ENCODE measurements at places on chromosomes 16 and 17.
A peak's percentile ranks its signal among the peaks of the same experiment; 100 is the strongest.

GRCh38 chr17:30517786-30518185 lies 40.6 kb downstream of the GOSR1 start:
- DNase-seq, result no peak

DNA sequence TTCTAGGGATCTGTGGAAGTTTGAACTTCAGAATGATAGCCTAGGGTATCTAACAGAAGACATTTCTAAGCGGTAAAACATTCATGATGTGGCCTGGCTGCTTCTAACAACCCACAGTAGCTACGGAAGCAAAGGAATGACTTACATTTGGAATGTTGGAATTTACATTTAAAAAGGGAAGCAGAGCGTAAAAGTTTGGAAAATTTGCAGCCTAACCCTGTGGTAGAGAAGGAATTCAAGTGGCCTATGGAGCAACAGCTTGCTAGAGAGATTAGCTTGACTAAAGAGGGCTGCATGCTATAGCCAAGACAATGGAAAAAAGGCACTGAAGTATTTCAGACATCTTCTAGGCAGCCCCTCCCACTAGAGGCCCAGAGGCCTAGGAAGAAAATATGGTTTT lies 50.1 kb downstream of the HNF1B start:
- no peak for DNase-seq

DNA sequence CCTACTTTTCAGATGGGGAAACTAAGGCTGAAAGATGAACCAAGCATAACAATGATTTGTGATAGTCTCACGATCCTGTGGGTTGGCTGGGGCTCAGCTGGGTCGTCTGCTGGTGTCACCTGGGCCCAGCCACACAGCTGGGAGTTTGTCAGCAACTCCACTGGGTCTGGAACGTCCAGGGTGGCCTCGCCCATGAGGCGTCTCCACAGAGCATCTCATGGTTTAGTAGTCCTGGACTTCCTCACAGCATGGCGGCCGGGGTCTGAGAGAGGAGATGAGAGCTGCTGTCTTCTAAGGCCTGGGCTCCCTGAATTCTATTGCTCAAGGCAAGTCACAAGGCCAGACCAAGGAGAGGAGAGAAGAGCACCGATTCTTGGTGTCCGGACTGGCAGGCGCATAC lies 24.1 kb upstream of the WFDC1 start:
- DNase-seq, result no peak

GRCh38 chr16:89192956-89193575 lies 7.3 kb downstream of the SLC22A31 start:
- no peak for DNase-seq

GRCh38 chr17:8793649-8794048 lies 5.5 kb downstream of the MFSD6L start:
- DNase-seq, result no peak

GRCh38 chr16:18983565-18984434 lies at the start of gene TMC7:
Gene TMC7, plus strand, starts transcription at chr16:18983934. Its CDS starts 130 bp downstream, at chr16:18984064.
- peak; percentile 73 for DNase-seq

DNA sequence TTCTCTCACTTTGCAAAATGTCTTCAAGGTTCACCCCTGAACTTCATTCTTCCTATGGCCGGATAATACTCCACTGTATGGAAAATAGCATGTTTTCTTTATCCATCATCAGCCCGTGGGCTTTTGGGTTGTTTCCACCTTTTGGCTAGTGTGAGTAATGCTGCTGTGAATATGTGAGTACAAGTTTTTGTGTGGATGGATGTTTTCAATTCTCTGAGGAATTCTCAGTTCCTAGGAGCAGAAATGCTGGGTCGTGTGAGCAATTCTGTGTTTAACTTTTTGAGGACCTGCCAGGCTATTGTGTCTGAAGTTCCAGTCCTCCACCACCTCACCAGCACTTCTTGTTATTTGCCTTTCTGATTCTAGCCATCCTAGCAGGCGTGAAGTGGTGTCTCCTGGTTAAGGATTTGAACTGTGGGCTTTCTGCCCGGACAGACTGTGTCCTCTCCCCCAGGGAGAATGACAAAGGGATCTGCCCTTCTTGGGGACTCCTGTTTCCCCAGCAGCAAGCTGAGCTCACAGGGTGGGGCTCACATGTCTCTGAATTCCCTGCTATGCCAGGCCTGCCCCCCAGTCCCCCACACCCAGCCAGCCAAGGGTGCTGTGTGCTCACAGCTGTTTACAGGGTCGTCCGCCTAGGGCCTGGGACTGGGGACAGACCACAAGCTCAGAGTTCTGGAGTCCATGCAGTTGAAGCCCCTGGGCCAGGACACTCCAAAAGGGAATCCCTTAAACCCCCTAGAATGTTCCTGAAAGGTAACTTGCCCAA lies 92.2 kb upstream of the CIBAR2 start:
- no peak for DNase-seq

DNA sequence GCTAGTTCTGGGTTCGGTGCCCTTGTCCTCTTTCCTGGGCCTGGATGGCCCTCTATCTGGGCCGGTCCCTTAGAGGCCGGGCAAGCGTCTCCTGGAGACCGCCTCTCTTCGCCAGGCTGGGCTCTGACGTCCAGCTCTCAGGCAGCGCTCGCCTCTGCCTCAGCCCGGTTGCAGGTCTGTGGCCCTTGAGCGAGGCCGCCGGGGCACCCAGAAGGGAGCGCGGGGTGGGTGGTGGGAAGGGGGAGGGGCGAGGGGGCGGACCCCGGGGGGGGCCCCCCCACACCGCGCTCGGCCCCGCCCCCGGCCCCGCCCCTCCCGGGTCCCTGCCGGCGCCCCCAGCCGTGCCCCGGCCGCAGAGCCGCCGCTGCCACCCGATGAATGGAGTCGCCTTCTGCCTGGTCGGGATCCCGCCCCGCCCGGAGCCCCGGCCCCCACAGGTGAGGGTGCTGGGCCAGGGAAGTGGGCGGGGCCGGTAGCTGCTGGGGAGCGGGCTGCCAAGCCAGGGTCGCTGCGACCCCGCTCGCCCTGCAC lies at the start of gene ARHGAP23:
ARHGAP23 (plus strand) TSS at position 353 of the 531 bp plus-strand sequence; CDS start at position 375, 22 bp downstream.
- peak; percentile 84 for DNase-seq

- DNase-seq, result no peak
Observed at GRCh38 chr16:66798161-66798560, 3.2 kb downstream of the TERB1 start.

- DNase-seq, result no peak
Observed at GRCh38 chr17:80414508-80414802, 512 bp upstream of the ENDOV start.

DNA sequence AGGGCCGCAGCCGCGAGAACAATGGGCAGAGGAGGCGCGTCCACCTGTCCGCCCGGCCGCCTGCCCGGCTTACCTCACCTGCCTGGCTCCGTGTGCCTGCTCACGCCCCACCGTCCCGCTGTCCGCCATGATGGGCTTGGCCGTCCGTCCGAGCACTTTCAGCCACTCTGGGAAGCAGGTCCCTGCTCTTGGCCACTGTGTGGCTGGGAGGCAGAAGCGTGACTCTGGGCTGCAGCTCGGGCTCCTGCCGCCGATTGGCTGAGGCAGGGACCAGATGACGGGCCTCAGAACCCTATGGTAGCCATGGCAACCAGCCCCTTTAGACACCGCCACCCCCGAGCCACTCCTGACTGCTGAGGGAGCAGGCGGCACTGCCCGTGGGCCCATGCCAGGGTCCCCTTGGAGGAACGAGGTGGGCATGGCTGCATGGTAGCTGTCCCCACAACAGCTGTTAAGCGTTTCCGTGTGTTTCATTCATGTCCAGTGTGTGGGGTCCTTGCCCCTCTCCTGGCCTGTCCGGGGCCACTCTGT lies 8.9 kb upstream of the AXIN1 start:
- no peak for DNase-seq

GRCh38 chr16:66131895-66132294 lies 234.6 kb upstream of the CDH5 start:
- no peak for DNase-seq

DNA sequence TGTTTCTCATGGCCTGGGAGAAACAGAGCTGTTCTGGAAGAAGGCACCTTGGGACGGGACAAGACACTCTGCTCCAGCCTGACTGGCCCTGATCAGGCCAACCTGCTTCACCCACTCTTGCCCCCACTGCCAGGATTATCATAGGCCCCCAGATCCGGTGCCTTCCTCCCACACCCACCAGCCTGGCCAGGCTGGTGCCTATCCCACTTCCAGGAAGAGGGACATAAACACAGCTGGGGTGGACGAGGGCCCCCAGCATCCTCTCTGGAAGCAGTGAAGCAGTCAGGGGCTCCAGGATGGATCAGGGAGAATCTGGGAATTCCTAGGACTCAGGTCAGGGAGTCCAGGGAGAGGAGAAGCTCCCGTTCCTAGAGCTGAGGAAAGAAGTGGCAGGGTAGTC lies 16.9 kb upstream of the ITGA3 start:
- no peak for DNase-seq

DNA sequence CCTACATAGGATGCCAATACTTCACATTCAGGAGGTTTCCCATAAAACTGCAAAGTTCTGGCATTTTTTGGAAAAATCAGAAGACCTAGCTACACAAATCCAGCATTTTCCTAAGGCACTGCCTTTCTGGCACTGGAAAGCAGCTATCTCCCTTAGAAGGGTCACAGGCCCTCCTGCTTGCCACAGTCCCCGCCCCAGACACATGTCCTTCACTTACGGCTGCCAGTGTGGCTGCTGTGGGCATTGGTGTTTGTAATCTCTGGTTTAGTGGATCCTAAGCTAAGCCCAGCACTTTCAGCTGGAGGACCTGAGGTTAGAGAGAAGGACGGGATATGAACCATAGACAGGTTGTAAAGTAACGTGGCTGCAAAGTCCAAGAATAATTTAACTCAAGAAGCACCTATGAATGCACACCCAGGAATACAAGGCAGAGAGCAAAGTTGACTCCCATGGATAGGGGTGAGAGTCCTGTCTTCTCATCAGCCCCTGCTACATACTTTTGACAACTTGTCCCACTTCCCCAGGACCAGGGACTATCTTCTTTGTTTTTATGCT lies 100.0 kb downstream of the XYLT1 start:
- DNase-seq, result no peak

DNA sequence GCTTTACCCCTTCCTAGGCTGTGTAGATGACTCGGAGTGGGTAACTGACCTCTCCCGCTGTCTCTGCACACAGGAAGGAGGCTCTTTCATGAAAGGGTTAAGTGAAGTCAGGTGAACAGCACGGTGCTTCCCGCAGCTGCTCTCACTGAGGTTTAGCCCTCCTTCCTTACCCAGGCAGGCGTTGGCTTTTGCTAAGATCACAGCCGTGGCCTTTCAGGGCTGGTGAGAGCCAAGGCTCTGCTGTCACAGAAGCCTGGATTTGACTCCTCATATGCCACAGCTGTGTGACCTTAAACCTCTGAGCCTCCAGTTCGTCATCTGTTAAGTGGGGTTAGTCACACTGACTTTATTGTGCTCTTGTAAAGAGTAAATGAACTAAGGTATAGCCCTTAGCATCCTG lies 90.9 kb upstream of the PLCG2 start:
- DNase-seq, result no peak

DNA sequence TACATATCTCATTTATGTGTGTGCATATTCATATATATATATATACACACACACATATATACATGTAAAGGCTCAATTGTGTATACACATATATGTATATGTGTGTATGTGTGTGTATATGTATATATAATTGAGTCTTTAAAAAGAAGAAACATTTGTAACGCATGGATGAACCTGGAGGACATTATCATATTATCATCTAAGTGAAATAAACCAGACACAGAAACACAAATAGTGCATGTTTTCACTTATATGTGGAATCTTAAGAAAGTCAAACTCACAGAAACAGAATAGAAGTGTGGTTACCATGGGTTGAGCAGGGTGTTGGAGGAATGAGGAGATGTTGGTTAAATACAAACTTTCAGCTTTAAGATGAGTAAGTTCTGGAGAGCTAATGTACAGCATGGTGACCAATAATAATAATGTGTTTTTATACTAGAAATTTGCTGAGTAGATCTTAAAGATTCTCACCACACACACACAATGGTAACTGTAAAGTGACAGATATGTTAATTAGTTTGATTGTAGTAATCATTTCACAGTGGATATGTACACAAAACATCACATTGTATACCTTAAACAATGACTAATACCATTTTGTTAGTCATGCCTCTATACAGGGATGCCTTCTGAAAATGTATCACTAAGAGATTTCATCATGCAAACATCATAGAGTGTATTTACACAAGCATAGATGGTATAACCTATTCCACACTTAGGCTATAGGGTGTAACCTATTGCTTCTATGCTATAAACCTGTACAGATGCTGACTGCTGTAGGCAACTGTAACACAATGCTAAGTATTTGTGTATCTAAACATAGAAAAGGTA lies 132.6 kb upstream of the CACNG5 start:
- DNase-seq, result no peak

GRCh38 chr17:45904866-45905265 lies 10.5 kb downstream of the MAPT start:
- no peak for DNase-seq

DNA sequence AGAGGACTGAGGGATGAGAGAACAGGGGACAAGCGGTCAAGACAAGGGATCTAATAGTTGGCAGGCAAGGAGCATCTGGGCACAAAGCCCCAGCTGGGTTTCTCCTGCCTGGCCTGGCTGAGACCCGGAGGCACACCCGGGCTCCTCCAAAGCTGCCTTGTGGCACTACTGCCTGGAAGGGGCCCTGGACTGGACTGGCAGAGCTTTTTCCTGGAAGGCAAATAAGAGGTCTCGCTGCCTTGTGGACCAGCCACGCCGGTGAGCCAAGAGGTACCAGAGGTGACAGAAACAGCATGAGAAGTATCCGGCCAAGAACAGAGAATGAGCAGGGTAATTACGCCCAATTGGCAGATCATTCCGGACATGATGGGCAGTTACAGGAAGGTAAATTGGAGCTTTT lies 64.6 kb downstream of the GTF3C1 start:
- no peak for DNase-seq

GRCh38 chr16:86031141-86031678 lies 132.2 kb downstream of the IRF8 start:
- DNase-seq, result no peak

DNA sequence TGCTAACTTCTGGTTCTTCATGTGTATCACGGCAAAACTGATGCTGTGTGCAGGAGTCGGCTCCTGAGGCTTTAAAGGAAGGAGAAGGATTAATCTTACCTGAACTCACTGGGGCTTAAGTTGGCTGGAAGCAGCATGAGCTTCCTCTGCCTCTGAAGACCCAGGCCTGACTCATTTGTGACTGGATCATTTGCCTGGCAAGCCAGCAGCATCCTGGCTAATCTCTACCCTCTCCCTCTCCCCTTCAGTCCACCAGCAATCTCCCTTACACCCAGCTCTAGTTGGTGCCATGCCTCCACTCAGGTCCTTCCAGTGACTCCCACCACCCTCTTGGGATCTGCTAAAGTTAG lies 150.3 kb downstream of the IRX3 start:
- DNase-seq, result no peak

DNA sequence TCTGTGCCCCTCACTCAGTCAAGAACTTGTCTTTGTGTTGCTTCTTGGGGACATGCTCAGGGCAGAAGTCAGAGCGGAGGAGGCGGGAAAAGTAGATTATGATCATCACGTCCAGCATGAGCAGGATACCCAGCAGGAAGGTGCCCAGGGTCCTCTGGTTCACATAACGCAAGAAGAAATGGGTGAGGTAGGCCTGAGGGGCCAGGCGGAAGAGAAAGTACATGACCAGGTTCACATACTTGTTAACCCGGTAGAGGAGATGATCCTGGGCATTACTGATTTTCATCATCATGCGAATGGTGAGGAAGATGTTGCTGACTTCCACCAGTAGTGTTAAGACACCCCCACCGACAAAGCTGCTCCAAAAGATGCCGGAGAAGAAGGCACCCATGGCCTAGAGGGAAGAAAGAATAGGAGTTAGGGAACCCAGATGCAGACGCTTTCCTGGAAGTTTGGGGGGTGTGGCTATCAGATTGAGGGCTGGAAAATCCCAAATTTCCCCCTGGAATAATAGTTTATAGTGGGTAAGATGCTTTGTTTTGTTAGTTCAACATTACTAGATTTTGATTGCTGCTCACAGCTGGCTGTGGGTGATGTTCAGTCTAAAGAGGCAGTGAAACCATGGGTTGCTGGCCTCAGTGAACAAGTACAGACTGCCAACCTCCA lies 1.4 kb downstream of the TLCD1 start:
- DNase-seq, result no peak
